ENCODE measurements at places on chromosomes 1 and 21.
A peak's percentile ranks its signal among the peaks of the same experiment; 100 is the strongest.

GRCh38 chr1:168960595-168960994, 145.9 kb upstream of the ATP1B1 start:
- no peak for DNase-seq

- no peak for DNase-seq
Measured at GRCh38 chr1:195768936-195769335, 839.3 kb downstream of the KCNT2 start.

- no peak for DNase-seq
Measured at GRCh38 chr1:154176337-154176736, 15.6 kb downstream of the TPM3 start.

GRCh38 chr1:157325220-157325619, 187.0 kb upstream of the ETV3 start:
- DNase-seq: no peak

- no peak for DNase-seq
Measured at GRCh38 chr21:38376693-38377092, 119.9 kb downstream of the KCNJ15 start.

- no peak for DNase-seq
Measured at GRCh38 chr21:32585970-32586369, 647 bp upstream of the TCP10L start.

GRCh38 chr1:173205146-173206051, 1.7 kb downstream of the TNFSF4 start:
- no peak for DNase-seq

DNA sequence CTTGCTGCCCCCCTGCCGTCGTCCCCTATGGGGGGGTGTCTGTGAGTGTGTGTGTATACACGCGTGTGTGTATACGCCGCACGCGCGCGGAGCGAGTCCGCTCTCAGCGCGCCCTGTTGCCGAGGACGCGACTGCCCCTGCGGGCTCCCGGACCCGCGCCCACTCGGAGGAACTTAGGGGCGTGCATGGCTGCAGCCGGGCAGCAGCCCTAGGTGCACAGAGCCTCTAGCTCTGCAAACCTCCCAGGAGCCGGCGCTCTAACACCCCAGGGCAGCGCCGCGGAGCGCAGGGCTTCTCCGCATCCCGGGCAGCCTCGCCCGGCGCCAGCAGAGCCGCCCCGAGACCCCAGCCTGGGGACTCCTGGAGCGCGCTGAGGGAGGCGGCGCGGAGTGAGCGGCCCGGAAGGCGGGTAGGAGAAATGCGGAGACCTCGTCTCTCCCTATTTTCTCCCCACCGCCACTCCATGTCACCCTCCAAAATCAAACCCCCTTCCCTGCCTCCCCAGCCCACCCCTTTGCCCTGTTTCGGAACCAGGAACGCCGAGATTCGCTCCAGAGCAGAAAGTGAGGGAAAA, 574 bp downstream of the ITPKB start:
- DNase-seq: peak; percentile 29

DNA sequence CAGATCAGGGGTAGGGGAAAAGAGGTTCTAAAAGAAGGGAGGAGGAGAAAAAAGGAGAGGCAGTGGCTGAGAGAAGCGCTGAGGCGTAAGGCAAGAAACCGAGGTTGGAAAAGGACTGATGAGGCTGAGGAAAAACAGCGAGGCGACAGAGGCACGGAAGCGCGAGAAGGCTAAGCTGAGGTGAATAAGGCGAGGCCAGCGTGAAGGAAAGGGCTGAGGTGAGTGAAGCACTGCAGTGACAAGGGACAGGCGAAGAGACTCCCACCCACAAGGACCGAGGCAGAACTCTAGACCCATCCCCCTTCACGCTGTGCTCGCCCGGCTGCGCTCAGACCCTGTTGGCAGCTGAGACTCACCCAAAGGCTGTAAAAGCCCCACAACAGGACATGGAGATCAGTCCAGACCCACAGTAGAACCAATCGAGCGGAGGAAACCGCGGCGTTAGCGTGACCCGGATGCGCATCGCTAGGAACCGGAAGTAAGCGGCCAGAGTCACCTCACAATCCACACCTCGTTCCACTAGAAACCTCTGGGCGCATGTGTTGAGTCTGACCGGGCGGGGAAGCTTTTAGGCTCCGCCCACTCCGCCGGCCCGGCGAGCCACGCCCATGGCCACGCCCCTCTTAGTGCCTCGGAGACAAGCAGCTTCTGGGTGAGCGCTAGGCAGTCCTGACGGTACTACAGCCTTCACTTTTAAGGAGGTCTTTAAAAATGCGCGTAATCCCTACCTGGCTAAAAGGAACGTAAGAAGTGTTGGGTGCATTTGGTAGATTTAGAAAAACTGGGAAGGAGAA, at the start of gene EYA3:
TSS of gene EYA3 (minus strand) at position 443 of the 794 bp plus-strand sequence. CDS start 30,584 bp downstream, outside the sequence.
- peak; percentile 98 for DNase-seq

DNA sequence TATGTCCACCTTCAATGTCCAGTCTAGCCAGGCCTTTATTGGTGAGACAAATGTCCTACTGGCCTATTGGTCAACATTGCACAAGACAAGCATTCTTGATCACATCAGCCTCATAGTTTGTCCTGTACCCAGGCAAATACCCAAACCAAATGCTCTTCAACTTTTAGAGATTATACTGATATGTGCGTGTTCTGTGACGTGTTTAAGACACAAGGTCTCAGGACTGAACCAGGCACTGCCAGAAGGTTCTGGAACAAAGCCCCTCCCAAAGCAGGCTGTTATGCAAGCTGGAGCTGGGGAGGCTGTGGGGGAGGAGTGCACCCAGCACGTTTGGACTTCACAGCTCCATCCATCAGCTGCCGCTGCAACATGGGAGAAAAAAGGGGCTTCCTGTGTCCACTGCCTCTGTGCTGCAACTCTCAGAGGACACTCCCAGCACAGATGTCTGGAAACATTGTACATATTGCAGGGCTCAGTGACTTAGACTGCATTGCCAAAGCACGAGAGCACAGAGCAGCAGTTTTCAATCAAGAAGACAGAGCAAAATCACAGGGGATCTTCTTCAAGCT, 45.9 kb downstream of the NID1 start:
- DNase-seq: no peak

GRCh38 chr21:26892151-26892550, 46.9 kb upstream of the ADAMTS1 start:
- DNase-seq: no peak

GRCh38 chr1:177847843-177848242, 122.0 kb downstream of the SEC16B start:
- no peak for DNase-seq

GRCh38 chr1:72830606-72831390, 548.5 kb upstream of the NEGR1 start:
- no peak for DNase-seq

GRCh38 chr21:45294509-45295291, 7.0 kb upstream of the POFUT2 start:
- DNase-seq: no peak

- no peak for DNase-seq
Measured at GRCh38 chr1:223524930-223525451, 131.8 kb downstream of the CCDC185 start.
